ENCODE measurements at places on chromosomes 13 and 19.

GRCh38 chr19:36128392-36128736, 11.5 kb upstream of the CAPNS1 start:
- DNase-seq, result no peak

GRCh38 chr19:54136086-54136863, 1.3 kb upstream of the CNOT3 start:
- no peak for DNase-seq

DNA sequence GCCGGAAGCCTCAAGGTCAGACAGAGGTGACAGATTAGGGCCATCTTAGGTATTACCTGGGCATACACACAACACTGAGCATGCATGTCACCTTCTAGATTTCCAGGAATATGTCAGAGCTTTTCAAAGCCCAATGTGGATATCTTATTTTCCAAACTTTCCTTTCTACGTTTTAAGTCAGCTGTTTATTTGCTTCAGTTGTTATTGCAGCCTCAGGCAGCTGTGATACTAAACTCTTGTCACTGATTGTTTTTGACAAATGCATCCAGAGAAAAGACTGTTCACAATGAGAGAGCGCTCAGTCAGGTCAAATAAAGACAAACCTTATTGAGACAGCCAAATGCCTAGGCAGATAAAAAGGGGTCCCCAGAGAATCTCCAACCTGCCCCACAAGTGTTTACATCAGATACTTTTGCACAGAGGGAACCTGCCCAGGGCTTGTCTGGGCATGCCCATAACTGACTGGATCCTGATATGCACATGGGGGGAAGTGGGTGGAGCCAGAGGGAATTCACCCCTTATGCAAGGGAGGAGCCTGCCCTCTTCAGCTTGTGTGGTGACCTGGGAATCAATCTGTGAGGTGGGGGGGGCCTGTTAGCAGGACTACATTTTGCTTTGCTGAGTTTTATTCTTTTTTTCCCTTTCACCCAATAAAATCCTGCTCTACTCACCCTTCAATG, 28.5 kb downstream of the MED4 start:
- no peak for DNase-seq

DNA sequence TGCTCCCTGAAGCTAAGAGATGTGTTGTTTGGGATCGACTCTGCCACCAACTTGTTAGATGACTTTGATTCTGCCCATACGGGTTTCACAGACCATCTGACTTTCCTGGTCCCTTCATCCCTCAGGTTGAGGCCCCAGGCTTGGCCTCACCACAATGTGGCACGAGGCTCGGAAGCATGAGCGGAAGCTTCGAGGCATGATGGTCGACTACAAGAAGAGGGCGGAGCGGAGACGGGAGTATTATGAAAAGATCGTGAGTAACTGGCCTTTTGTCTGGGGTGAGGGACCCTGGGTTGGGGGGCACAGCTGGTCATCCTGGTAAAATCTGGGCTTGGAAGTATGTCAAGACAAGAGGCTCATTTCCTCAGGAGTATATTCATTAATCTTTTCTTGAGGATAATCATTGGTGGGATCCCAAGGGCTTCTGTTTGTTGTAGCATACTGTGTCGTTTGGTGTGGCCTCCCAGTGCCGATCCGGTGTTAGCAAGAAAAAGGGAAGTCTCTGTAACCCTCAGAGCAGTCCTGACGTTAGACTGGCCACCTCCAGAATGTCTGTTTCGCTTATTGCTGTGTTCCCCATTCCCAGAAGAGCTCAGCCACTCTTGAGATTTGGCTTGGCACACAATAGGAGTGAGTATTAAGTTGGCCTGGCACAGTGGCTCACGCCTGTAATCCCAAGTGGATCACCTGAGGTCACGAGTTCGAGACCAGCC, 1.4 kb downstream of the CLASRP start:
- DNase-seq, result no peak

GRCh38 chr19:9835507-9835949, 410 bp downstream of the PIN1 start:
- no peak for DNase-seq

- DNase-seq, result no peak
Observed at GRCh38 chr13:76968041-76968440, 19.7 kb downstream of the ACOD1 start.

All from NK-92 treated with Interleukin-12 subunit alpha and Interleukin-12 subunit beta, amount 100 ng/mL, for 24 hours (cell line).